SK-N-DZ (cell line): ENCODE measurements at places on chromosomes 5 and 9.

DNA sequence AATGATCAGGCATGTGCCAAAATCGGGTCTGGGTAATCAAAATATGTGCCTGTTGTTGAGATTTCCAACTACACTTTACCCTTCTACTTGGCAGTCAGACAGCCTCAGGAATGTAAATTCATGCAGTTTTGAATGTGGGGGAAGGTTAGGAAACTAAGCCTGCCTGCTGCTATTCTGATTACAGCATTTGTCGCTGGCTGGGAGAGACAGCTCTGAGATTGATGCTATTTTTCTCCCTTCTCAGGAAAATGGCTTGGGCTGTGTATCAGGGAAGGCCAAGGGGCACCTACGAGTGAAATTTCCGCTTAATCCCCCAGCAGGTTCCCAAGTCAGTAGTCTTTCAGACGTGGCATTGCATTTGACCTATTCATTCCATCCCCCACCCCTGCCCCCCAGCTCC, 3.6 kb upstream of the RGS7BP start:
- no peak for DNase-seq

GRCh38 chr5:11166923-11167322, 405.9 kb upstream of the DAP start:
- no peak for DNase-seq

DNA sequence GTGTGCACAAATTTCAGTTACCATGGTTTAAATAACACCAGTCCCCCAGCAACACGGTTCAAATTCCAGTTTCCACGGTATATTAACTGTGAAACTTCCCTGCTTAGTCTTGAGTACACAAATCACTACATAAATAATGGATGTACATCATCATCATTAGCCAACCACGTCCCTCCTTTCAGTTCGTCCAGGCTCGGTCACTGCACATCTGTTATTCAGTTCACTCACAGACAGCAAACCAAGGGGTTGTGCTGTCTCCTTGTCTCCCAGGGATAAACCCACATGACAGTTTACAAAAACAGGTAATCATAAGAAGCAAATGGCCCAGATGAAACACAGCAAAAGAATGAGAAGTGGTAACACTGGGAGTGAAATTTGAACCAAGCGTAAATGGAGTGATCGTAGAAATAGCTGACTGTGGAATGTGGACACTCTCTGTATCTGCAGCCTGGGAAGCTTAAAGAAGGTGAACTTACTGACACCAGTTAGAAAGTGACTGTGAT, 61.0 kb upstream of the RAD23B start:
- DNase-seq: no peak

DNA sequence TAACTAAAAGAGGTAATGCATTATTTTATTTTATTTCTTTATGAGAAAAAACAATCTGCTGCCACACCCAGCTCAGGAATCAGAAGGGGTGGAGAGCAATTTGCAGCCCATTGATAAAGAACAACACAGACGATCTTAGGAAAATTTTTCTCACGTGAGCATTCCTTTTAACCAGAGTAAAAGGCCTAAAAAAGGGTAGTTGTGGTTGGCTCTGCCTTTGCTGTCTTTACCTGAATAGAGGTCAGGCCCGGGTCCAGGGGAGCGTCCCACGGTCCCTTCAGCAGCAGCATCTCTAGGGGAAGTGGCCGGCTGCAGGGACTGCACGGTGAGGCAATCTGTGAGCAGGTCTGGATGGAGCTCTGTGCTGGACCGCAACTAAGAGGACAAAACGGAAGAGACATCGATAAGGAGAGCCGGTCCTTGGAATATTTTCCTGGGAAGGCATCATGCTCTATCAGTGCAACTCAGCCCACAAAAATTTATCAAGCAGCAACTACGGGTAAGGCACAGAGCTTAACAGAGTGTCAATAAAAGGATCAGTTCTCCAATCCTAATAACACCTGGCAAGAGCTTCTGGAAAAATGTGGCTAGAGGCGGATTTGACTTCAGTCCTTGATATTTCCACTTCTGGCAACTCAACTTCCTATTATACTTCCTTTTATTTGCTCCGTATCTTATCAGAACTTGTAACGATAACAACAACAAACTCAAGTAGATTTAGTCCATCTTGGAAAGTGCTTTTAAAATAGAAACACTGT, 372.8 kb upstream of the RFX3 start:
- no peak for DNase-seq

- DNase-seq: peak; percentile 57
These were observed 363.4 kb upstream of the SLC30A5 start for GRCh38 chr5:68730220-68730978.

DNA sequence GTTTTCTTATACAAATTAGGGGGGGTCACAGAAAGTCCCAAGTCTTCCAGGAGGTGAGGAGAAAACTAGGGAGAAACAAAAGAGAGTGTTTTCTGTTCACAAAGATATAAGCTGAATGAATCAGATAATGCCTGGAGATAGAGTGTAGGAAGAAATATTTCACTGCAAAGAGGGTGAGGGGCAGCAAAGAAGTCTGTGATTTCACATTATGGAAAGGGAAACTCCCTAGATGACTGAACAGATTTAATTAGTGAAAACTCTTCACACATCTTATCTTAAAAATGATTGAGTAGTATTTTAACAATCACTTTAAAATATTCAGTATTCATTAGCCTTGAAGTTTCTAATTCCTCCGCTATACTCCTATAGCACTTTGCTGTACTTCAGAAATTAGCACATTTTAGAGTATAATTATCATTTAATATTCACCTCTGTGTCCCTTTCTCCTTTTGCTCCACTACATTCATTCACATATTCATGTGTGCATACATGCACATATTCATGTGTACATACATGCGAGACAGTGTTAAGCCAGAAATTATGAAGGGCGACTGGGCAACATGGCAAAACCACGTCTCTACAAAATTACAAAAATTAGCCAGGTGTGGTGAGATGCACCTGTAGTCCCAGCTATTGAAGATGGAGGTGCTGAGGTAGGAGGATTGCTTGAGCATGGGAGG, 332.2 kb downstream of the HTR1A start:
- no peak for DNase-seq

- no peak for DNase-seq
These were observed 48.2 kb upstream of the NEURL1B start for GRCh38 chr5:172592881-172593280.

GRCh38 chr9:24041160-24041690, 215.2 kb upstream of the ELAVL2 start:
- DNase-seq: no peak

GRCh38 chr5:159788835-159789331, 127.4 kb upstream of the ADRA1B start:
- DNase-seq: no peak

DNA sequence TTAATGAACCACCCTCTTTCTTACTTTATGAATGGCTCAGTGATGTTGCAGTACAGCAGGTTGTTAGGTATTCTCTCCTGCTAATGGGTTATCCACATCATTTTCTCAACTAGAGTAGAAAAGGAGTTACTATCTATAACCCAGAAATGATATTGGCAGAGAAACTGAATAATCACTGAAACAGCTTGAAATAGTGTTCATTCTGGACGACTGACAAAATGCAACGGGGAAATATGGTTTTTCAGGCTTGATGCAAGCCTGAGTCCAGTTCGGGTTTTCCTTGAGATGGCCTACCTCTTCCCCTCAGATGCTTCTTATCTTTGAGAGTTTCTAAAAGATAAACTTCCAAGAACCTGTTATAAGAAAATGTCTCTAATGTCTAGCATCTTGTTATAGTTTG, 187.3 kb downstream of the RAB3C start:
- DNase-seq: no peak
